ENCODE measurements at places on chromosomes 12 and 14.

GRCh38 chr12:104344682-104345081 lies 41.1 kb downstream of the EID3 start:
- DNase-seq = no peak

- no peak for DNase-seq
These were observed 38.6 kb downstream of the SYNE2 start for GRCh38 chr14:63891148-63891975.

GRCh38 chr14:64968167-64968566 lies 4.0 kb downstream of the RAB15 start:
- DNase-seq = no peak

- no peak for DNase-seq
These were observed 23.3 kb upstream of the BTBD6 start for GRCh38 chr14:105224845-105225570.

DNA sequence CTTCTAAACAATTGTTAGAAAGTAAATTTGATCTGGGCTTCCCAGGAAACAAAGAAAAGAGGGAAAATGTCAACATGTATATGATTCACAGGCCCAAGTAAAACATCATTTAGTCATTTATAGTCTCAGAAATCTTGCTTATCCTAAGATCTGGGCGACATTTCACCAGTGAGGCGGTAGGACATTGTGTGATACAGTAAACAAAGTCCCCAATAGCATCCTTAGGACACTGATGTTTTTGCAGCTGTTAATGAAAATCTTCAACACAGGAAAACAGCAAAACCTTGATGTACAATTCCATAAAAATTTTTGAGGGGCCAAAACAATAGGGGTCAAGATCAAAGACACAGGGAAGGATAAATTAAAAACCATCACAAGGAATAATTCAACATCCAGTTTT lies 20.2 kb downstream of the LMO3 start:
- DNase-seq = no peak

All from WERI-Rb-1 (cell line).